ENCODE measurements at places on chromosomes 5 and 9. TPM values are rescaled to one million over a fixed set of nuclear protein-coding genes. Genes with fewer than 3 reads are reported as not detected.
A peak's percentile ranks its signal among the peaks of the same experiment; 100 is the strongest.

DNA sequence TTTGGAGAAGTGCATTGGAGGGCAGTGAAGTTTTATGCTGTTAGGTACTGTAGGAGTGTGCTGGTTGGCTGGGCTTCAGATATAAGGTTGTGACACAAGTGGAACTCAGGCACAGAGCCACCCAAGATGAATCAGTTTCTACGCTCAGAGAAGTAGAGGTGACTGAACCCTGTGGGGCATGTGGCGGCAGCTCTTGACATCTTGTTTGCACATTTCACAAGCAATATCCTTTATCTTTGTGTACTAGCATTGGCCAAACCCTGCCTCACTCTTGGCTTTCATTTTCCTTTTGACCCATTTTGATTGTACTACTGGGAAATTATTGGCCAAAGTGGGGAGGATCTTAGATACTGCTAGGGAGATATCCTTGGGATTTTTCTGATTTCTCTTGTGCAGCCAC lies 110.0 kb downstream of the PSAT1 start:
- DNase-seq: no peak

DNA sequence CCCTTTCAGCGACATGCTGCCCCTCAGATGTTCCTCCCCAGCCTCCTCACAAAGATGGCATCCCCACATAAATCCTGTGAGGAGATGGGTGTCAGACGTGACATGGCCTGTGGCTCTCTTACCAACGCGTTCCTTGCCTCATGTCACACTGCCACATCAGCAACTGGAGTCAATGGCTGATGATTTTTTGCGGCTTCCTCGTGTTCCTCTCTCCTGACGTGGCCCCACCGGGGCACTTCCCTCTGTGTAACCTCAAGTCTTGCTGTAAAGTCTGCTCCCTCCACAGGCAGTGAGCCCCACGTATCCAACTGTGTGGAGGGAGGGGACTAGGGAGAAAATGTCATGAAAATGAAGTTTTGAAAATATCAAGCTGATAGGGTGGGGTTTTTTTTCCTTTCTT lies 53.2 kb upstream of the SHISAL2B start:
- DNase-seq: no peak

- DNase-seq: no peak
Observed at GRCh38 chr5:14853685-14854084, 17.9 kb downstream of the ANKH start.

DNA sequence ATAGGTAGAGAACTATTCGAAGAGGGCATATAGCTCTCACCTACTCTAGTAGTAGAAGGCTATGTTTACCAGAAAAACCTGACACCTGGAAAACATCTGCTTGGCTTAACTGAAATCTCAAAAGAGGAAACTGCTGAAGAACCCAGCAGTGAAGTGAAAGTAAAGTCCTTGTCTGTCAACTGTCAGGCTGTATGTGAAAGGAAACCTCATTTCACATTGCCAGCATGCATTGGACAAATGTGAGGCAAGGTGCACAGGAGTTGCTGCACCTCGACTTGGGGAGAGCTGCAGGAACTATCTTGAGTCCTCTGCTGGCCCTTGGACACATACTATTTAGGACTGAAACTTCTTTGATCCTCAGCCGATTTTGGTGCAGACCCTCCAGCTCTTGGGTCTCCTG lies 53.3 kb downstream of the NREP start:
- DNase-seq: no peak

DNA sequence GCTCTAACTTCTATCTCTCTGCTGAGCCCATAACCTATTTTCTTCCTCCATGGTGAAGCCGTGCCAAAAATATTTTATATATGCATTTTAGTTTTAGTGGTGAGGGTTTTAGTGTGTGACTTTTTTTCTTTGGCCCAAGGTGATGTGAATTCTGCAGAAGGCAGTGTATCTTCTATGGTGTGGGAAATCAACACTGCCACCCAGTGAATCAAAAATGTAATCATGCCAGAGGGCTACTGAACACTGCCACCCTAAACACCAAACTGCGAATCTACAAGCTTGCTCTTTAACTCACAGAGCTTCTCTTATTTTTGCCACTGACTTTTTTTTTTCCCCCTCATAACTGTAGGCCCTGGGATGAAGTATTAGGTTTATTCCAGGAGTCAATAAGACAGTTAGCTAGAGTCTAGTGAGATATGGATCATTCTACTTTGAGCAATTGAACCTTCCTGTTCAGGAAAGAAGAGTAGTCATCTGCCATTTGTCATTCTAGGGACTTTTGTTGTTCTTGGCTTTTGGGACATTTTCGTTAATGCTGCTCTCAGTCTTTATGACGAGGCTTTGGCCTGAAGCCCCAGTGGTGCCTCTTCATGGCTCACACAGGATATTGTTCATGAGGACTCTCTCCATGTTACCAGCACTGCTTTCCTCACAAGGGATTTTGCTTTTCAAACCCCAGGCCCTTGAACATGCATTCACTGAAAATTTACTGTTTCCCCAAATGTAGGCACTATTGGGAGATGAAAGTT lies 53.1 kb downstream of the C7 start:
- no peak for DNase-seq

DNA sequence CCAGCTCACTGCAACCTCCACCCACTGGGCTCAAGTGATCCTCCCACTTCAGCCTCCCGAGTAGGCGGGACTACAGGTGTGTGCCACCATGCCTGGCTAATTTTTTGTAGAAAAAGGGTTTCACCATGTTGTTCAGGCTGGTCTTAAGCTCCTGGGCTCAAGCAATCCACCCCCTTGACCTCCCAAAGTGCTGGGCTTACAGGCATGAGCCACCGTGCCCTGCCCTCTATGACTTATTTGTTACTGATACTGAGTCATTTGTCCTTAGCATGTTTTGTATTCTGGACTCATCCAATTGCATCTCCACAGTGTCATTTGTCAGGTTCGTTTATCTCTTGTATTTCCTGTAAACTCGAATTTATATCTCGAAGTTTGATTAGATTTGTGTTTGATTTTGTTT lies 2.7 kb upstream of the ITK start:
- DNase-seq: no peak

- no peak for DNase-seq
Observed at GRCh38 chr9:84738353-84738752, 68.8 kb downstream of the NTRK2 start.

DNA sequence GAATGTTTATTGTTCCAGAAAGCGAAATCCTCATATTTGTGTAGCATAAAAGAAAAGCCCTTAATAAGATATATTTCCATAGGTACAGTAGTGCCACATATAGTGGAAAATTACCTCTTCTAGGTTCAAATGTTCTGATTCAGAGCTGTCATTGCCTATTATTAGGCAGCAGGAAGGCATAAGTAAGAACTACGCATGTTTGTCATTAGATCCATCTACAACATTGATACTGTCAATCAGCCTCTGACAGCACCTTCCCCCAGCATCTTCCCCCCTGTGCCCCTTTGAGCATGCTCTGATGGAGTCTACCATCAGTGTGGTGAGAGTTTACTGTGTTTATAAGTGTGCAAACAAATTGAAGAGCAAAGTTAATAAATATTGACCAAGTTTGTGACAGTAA lies 816.1 kb downstream of the TLE4 start:
- no peak for DNase-seq

DNA sequence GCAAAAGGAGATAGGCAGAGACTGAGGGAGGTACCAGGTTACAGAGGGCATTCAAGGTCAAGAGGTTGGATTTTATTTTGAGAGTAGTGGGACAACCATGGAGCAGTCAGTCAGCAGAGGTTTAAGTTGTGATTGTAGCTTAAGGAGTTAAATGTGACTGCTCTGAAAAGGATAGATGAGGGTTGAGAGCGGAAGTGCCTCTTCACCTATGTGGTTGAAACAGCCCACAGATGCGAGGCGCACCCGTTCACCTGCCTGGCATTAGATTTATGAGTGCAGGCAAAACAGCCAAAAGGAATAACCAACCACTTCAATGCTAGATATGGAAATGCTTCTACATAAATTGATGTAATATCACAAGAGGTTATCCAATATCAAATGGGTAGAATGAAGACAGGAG lies 8.4 kb downstream of the ZNF474 start:
- no peak for DNase-seq

DNA sequence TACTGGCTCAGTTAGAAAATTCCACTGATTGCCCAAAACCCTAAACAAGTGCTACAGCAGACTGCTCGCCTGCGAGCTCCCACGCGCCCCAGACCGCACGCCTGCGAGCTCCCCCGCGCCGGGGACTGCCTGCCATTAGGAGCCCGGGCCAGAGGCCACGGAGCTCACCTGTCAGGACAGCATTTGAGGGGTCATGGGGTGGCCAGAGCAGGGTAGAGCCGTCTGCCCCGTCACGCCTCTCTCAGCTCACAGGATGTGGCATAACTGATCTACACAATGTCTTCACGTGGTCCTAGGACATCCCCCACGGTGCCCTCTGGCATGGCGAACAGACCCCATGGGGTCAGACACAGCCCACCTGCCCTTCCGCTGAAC lies 29.1 kb upstream of the LRRC14B start:
- DNase-seq: no peak

- no peak for DNase-seq
Observed at GRCh38 chr5:88502179-88503040, 233.8 kb upstream of the TMEM161B start.

- DNase-seq: peak; percentile 54
Observed at GRCh38 chr9:133842721-133843227, 104.6 kb upstream of the SARDH start.

- no peak for DNase-seq
Observed at GRCh38 chr5:88872971-88873370, 10.0 kb downstream of the MEF2C start.

DNA sequence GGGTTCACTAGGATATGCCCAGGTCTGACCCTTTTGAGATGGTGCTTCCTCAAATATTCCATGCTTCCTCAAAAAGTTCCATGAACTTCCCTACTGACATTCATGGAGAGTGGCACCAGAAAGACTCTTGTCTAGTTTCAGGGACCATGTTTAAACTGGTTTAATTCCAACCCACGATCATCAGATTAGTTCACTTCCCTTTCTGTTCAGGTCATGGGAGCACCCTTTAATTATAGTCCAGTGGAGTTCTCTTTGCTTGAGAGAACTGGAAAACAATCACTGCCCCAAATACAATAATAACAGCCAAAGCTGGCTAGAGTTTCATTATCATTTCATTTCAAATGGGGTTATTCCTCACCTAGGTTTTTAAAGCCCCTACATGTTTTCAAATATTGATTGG lies 9.7 kb upstream of the ERBIN start:
- no peak for DNase-seq

GRCh38 chr9:68983008-68983411 lies 30.9 kb downstream of the PRKACG start:
- no peak for DNase-seq

- no peak for DNase-seq
Observed at GRCh38 chr5:170228762-170229435, 3.9 kb upstream of the C5orf58 start.

DNA sequence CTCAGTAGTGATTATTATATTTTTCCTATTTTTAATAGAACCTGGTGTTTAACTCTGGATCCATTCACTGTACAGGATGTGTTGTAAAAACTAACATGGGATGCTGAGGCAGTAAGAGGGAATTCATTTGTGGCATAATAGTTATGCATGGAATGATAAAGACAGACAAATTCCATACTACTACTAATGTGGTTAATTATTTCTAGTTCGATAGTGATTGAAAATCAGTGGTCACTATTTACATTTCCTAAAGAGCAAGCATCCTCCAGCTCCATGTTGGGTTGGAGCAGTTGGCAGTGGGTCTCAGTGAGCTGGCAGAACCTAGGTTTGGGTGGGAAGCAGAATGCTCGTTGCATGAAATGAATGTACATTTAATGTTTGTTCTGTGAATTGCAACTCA lies 122.6 kb downstream of the SAXO1 start:
- DNase-seq: no peak

DNA sequence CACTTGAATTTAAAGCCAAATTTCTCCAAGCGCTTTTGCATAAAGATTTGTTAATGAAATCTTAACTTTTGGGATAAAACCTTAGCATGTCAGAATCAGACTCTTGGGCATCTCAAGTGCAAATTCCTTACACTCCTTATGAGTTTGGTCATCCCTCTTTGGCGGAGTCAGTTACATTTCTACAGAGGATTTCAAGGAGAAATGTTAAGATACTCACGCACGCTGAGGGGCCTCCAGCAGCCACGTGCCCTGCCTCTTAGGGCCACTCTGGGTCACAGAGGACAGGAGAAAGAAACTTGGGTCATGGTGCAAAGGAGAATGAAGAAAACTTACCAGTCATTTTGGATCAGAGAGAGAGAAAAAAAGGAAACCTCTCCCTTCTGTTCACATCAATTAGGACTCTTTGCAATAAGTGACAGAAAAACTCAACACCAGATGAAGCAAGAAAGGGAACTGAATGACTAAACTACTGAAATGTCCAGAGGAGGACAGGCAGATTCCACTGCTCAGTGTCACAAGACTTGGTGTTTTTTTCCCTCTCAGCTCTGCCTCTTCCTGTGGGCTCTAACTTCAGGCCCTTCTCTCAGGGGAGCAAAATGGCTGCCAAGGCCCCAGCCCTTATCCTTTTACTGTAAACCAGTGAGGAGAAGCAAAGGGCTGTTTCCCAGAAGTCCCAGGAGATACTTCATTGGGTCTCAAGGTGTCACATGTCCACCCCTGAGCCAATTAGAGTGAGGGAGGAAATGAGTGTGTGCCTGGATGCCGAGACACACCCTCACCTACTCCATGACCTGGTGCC lies 63.3 kb upstream of the NFIL3 start:
- DNase-seq: no peak

The NUDT2 gene
- 17.5 TPM for total RNA-seq

The WNT8A gene
- not detected for total RNA-seq

The ZDHHC11B gene
- total RNA-seq: 1.1 TPM

The BARHL1 gene
- total RNA-seq: not detected

The PPWD1 gene
- total RNA-seq: 45.2 TPM

The PCDHA3 gene
- total RNA-seq: not detected

Data from transverse colon (tissue), 4 donors.